ENCODE measurements at places on chromosomes 4 and X.

GRCh38 chrX:139113708-139114107, 402.2 kb upstream of the FGF13 start:
- H3K4me1 ChIP-seq, result no peaks in the 10 kb centered on the region
- no peaks in the 10 kb centered on the region for H3K27me3 ChIP-seq
- H3K27ac ChIP-seq, result no peak overlapping the region
- no peak for DNase-seq
- H3K36me3 ChIP-seq, result no peaks in the 10 kb centered on the region
- no peak overlapping the region for H3K4me3 ChIP-seq

DNA sequence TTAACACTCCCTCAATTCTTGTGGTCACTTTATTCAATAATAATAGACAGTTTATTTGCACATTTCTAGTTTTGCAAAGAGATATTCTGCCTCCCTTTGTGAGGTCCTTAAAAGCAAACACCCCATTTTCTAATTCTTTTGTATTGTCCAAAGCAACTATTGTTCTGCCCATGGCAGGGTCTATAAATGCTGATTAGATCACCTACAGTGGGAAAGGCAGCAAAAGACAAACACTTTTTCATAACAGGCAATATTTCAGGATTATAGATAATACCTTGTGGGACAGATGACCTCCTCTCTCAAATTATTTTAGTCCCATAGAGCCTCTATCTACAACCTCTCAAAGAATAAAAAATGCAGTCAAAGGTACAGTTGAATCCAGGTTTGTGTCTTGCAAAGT, 28.6 kb downstream of the COMMD8 start:
- H3K4me3 ChIP-seq, result no peak overlapping the region
- H3K36me3 ChIP-seq, result no peaks in the 10 kb centered on the region
- H3K27me3 ChIP-seq, result no peaks in the 10 kb centered on the region

- DNase-seq, result peak; percentile 30
- no peaks in the 10 kb centered on the region for H3K27me3 ChIP-seq
- peak within 1 kb of the TSS; percentile 99 for H3K27ac ChIP-seq
Measured at GRCh38 chr4:186191200-186192065, at the start of gene CYP4V2. Gene CYP4V2, plus strand, starts transcription at chr4:186191567. Its CDS starts 257 bp downstream, at chr4:186191824.

DNA sequence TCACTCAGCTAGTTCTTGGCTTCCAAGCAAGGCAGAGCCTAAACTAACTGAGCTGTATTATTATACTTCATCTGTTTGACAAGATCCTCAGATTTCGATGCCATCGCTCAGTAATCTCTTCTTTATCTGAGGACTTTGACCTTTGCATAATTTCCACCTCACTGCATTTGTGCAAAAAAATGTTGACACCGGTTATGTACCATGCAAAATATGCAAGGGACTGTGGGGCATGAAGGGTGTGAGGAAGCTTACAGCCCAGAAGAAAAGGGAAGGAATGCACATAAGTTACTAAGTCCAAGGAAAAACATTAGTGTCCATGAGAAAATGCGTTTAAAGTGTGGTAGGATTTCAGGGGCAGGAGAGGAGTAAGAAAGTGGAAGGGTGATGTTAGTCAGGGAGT, 295.4 kb downstream of the PACRGL start:
- no peaks in the 10 kb centered on the region for H3K27me3 ChIP-seq
- H3K36me3 ChIP-seq, result no peaks in the 10 kb centered on the region

DNA sequence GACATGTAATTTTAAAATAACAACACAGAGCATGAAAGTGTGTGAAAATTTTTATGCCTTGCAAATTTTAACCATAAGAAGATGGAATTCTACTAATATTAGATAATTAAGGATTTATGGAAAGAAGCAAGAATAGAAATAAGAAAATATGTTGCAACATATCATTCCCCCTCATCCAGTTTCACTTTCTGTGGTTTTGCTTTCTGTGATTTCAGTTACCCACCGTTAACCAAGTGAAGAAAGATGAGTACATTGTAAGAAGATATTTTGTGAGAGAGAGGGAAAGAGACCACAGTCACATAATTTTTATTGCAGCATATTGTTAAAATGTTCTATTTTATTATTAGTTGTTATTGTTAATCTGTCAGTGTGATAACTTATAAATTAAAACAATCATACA, 77.9 kb downstream of the ADAM29 start:
- H3K27me3 ChIP-seq, result no peaks in the 10 kb centered on the region
- H3K36me3 ChIP-seq, result no peaks in the 10 kb centered on the region
- H3K4me1 ChIP-seq, result no peaks in the 10 kb centered on the region
- no peak for DNase-seq
- no peak overlapping the region for H3K27ac ChIP-seq
- H3K4me3 ChIP-seq, result no peak overlapping the region

GRCh38 chr4:124304941-124305340, 407.6 kb downstream of the ANKRD50 start:
- H3K4me1 ChIP-seq, result no peaks in the 10 kb centered on the region
- no peak overlapping the region for H3K4me3 ChIP-seq
- H3K27ac ChIP-seq, result no peak overlapping the region
- no peaks in the 10 kb centered on the region for H3K36me3 ChIP-seq
- DNase-seq, result no peak

DNA sequence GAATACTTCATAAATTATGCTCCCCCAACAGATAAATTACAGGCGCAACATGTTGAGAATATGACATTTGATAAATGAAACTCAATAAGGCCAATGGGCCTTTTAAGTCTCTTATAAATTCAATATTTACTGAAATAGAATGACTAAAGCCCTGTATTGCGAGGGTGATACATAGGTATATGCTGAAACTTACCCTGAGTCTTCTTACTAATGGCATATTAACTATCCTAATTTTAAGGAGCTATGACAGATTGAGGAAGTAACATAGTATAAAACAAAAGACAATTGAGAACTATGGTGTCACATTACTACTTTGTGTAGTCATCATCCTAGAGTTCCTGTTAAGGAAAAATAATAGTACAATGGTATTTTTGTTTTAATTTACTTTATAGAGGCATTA, 440.7 kb downstream of the IL15 start:
- H3K27ac ChIP-seq, result no peak overlapping the region
- no peak for DNase-seq
- H3K27me3 ChIP-seq, result no peaks in the 10 kb centered on the region
- H3K4me3 ChIP-seq, result no peak overlapping the region
- no peaks in the 10 kb centered on the region for H3K36me3 ChIP-seq

DNA sequence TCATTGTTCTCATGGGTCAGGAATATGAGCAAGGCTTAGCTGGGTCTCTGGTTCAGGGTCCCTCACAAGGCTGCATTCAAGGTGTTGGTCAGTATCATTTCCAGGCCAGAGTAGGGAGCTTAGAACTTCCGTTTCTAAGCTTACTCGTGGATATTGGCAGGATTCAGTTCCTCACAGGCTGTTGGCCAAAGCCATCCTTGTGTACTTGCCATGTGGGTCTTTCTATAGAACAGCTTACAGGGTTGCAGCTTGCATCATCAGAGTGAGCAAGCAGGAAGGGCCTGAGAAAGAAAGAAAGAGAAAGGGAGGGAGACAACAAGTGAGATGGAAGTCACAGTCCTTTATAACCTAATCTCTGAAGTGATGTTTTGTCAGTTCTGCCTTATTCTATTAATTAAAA, 5.1 kb upstream of the LIMCH1 start:
- no peaks in the 10 kb centered on the region for H3K27me3 ChIP-seq
- no peaks in the 10 kb centered on the region for H3K36me3 ChIP-seq
- no peak for DNase-seq
- no peak overlapping the region for H3K27ac ChIP-seq
- no peak overlapping the region for H3K4me3 ChIP-seq

DNA sequence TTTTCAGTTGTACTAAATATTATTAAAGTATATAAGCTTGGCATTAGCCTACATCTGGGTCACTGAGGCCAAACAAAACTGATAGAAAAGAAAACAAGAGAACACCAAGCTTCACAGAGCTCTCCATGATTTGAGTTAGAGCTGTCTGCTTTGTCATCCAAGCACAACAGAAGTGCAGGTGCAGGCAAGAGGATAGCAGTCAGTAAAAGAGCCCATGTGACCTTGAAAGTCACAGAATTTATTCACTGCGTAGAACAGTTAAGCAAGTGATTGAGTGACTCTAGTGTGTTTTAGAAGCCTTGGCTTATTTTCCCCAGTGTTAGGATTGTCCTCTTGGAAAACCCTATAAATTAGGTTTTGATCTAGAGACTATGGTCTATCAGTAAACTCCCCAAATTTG, 49.4 kb upstream of the PRDM5 start:
- H3K4me3 ChIP-seq, result no peak overlapping the region
- no peak overlapping the region for H3K27ac ChIP-seq
- H3K27me3 ChIP-seq, result no peaks in the 10 kb centered on the region
- no peak for DNase-seq
- no peaks in the 10 kb centered on the region for H3K4me1 ChIP-seq
- no peaks in the 10 kb centered on the region for H3K36me3 ChIP-seq

DNA sequence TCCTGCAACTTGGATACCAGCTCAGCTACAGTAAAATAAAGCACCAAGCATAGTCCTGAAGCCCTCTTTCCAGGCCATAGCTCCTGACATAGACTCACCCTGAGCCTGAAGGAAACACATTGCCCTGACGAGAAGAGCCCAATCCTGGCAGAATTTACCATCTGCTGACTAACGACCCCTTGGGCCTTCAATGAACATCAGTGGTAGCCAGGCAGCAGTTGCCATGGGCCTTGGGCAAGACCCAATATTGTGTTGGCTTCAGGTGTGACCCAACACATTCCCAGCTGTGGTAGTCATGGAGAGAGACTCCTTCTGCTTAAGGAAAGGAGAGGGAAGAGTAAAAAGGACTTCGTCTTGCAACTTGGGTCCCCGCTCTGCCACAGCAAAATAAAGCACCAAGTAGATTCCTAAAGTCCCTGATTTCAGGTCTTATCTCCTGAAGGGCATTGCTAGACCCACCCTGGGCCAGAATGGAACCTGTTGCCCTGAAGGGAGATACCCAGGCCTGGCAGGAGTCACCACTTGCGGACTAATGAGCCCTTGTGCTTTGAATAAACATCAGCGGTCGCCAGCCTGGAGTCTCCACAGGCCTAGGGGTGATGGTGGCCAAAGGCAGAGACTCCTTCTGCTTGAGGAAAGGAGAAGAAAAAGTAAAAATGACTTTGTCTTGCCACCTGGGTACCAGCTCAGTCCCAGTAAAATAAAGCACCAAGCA, 902.6 kb downstream of the C4orf33 start:
- no peaks in the 10 kb centered on the region for H3K27me3 ChIP-seq
- H3K4me1 ChIP-seq, result no peaks in the 10 kb centered on the region
- no peak overlapping the region for H3K4me3 ChIP-seq
- no peak overlapping the region for H3K27ac ChIP-seq

- H3K36me3 ChIP-seq, result no peaks in the 10 kb centered on the region
- no peak overlapping the region for H3K27ac ChIP-seq
- no peak overlapping the region for H3K4me3 ChIP-seq
- no peak for DNase-seq
- no peaks in the 10 kb centered on the region for H3K27me3 ChIP-seq
Measured at GRCh38 chr4:172822331-172822730, 346.3 kb upstream of the GALNT7 start.

GRCh38 chr4:6771229-6771671, 11.3 kb upstream of the KIAA0232 start:
- H3K36me3 ChIP-seq, result no peaks in the 10 kb centered on the region
- H3K4me1 ChIP-seq, result peaks cover 5% of the 10 kb centered on the region
- H3K4me3 ChIP-seq, result no peak overlapping the region
- peak; percentile 84 for DNase-seq
- no peaks in the 10 kb centered on the region for H3K27me3 ChIP-seq
- peak overlapping the region; percentile 86 for H3K27ac ChIP-seq

- H3K27ac ChIP-seq, result no peak overlapping the region
- no peaks in the 10 kb centered on the region for H3K4me1 ChIP-seq
- H3K27me3 ChIP-seq, result peaks cover 35% of the 10 kb centered on the region
- H3K36me3 ChIP-seq, result no peaks in the 10 kb centered on the region
- no peak overlapping the region for H3K4me3 ChIP-seq
Measured at GRCh38 chr4:173543266-173543665, 13.2 kb upstream of the HAND2 start.

- peaks cover 5% of the 10 kb centered on the region for H3K4me1 ChIP-seq
- H3K36me3 ChIP-seq, result no peaks in the 10 kb centered on the region
- H3K27ac ChIP-seq, result peak overlapping the region; percentile 88
Measured at GRCh38 chr4:158169506-158169905, 3.3 kb downstream of the GASK1B start.

DNA sequence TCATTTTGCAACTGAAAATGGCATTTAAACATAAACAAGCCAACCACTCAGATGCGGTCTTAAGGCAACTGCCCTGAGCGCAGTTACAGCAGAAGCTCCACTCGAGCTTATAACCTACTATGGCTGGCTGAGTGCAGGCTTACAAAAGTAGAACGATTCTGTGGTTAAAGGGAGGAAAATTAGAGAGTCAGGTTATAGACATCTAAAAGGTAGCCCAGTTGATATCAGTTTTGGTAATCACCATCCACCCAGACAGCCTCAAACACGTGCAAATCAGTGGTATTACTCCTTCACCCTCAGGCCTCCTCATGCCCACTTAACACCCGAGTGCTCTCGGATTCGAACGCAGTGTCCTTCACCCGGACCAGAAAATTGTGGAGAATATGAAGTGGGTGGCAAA, 3.1 kb downstream of the LEF1 start:
- H3K36me3 ChIP-seq, result no peaks in the 10 kb centered on the region
- H3K4me3 ChIP-seq, result peak overlapping the region; percentile 76
- no peak for DNase-seq
- peaks cover 6% of the 10 kb centered on the region for H3K4me1 ChIP-seq
- peaks cover 67% of the 10 kb centered on the region for H3K27me3 ChIP-seq
- no peak overlapping the region for H3K27ac ChIP-seq

GRCh38 chr4:85860066-85860740, 385.3 kb downstream of the ARHGAP24 start:
- no peaks in the 10 kb centered on the region for H3K4me1 ChIP-seq
- H3K4me3 ChIP-seq, result no peak overlapping the region
- H3K36me3 ChIP-seq, result no peaks in the 10 kb centered on the region
- no peak for DNase-seq

- no peaks in the 10 kb centered on the region for H3K27me3 ChIP-seq
- DNase-seq, result no peak
- no peak overlapping the region for H3K4me3 ChIP-seq
- no peaks in the 10 kb centered on the region for H3K4me1 ChIP-seq
- H3K36me3 ChIP-seq, result no peaks in the 10 kb centered on the region
- no peak overlapping the region for H3K27ac ChIP-seq
Measured at GRCh38 chr4:102734591-102735385, 26.0 kb downstream of the MANBA start.

Measured in breast epithelium (tissue), 4 donors.